ENCODE measurements at places on chromosomes 2 and 18.

DNA sequence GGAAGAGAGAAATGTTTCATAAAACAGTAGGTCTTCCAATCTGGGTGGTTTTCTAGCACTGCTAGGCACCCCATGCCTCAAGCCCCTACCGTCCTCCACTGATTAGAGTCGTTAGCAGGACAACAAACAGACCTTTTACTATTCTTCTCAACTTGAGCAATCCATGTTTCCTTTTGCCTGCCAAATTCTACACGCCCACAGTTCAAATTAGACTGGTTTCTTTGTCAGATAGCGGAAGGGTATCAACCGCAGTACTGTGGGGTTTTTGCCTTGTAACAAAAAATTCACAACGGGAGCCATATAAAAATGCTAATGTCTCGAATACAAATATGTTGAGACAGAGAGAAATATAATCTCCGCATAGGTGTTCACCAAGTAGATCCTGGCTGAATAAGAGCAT, 59.9 kb downstream of the VIT start:
- DNase-seq, result no peak

- DNase-seq, result peak; percentile 80
These were observed 98.3 kb upstream of the ID2 start for GRCh38 chr2:8583400-8584173.

DNA sequence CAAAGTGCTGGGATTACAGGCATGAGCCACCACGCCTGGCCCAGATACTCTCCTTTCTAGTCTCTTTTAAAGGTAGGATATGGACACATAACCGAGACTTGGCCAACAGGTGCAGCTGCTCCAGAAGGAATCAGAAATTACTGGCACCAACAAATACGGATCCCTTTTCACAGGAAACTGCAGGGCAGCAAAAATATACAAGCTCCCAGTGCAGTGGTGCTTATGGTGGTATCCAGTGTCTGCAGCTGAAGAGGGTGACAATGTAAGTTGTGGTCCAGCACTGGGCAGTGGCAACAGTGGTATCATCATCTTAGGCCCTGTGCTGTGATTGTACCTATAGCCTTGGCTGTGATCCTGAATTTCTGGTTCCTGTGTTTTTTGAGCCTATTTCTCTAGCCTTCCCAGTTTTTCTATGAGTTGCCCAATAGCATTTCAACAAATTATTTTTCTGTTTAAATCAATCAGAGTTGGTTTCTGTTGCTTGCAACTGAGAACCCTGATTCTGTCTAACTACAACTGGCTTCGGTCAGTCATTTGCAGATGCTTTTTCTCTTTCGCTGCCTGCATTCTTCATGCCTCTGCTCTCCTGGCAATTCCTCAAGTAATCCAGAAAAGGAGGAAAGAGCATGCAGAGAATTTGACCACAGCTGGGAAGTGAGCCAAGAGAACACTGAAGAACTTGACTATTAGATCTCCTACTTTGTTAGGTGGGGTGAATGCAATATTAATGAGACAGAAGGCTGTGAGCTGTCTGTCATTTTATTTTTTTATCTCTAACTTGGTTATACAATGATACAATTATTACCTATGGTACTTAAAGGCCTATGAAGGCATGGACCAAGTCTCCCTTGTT, 30.8 kb upstream of the EML4 start:
- no peak for DNase-seq

- DNase-seq, result no peak
These were observed 140.7 kb downstream of the RNF144A start for GRCh38 chr2:7057865-7058400.

GRCh38 chr2:66982766-66983165, 414.4 kb upstream of the ETAA1 start:
- no peak for DNase-seq

GRCh38 chr18:54392543-54393023, 34.9 kb downstream of the C18orf54 start:
- DNase-seq, result no peak

- DNase-seq, result no peak
These were observed 194.3 kb downstream of the RTP5 start for GRCh38 chr2:242063850-242064249.

GRCh38 chr2:178761759-178762371, 45.4 kb downstream of the TTN start:
- no peak for DNase-seq

DNA sequence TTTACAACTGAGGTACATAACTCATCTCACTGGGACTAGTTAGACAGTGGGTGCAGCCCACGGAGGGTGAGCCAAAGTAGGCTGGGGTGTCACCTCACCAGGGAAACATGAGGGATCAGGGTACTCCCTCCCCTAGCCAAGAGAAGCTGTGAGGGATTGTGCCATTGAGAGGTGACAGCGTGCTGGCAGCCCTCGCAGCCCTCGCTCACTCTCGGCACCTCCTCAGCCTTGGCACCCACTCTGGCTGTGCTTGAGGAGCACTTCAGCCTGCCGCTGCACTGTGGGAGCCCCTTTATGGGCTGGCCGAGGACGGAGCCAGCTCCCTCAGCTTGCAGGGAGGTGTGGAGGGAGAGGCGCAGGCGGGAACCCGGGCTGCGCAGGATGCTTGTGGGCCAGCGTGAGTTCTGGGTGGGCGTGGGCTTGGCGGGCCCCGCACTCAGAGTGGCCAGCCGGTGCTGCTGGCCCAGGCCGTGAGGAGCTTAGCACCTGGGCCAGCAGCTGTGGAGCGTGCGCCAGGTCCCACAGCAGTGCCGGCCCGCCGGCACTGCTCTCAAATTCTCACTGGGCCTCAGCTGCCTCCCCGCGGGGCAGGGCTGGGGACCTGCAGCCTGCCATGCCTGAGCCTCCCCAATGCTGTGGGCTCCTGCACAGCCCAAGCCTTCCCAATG, 44.5 kb upstream of the FAM110C start:
- DNase-seq, result no peak

GRCh38 chr2:43110442-43110871, 115.9 kb downstream of the ZFP36L2 start:
- DNase-seq, result no peak

DNA sequence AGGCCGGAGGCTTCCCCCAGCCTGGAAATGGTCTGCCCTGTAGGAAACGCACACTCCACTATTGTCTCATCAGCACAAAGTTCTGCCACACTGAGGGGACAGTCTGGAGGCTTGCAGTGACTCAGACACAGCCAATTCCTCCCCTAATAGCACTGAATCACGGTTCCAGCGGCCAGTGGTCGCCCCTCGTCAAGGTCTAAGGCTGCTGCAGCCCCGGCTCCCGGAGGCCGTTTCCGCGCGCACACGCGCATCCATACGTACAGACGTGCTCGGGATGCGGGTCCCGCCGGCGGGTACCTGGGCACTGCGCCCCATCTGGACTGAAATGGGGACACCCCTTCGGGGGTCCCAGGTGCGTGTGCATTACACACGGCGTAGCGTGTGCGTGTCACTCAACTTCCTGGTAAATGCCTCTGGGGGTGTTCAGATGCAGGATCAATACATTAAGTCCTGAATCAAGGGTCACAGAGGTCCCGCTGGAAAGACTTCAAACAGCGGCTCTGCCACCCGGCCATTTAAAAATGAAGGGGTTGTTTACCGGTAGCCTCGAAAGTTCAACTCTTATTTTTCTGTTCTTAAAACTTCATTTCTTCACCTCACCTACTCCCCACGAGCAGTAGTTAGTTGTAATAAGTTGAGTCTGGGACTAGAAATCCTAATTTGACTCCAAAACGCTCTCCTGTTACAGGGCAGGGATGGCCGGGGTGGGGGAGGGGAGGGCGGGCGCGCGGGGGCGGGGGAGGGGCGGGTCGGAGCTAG, 572 bp upstream of the ZNF516 start:
- DNase-seq, result no peak

DNA sequence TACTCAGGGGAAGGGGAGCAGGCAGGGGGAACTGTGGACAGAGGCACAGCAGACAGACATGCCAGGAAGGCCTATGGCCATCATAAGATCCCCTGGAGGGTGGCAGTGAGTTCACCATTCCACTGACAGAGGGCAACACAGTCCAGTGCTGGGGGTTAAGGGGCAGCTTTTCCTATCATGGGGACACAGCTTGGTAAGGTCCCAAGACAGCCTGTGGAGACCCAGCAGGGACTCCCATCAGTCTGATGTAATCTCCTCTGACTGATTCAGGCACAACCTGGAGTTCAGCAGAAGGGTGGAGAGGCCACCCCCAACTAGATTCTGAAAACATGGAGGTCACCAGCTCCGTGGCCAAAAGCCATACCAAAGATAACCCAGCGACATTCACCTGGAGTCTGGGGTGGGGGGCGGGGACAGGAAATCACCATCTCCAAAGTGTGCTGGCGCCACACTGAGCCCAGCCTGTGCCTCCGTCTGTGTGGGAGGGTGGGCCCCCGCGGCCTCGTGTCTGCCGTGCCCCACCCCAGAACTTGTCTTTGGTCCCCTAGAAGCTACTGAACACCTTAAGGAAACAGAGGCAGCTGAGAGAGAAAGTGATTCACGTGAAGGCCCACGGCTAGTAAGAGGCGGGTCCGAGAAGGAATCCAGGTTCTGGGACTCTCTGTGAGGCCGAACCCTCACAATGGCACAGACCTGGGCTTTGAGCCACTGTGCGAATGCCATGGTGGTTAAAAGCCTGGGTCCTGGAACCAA, 28.6 kb downstream of the DNMT3A start:
- DNase-seq, result no peak

- no peak for DNase-seq
These were observed 335.6 kb downstream of the CYRIA start for GRCh38 chr2:16330012-16330411.

DNA sequence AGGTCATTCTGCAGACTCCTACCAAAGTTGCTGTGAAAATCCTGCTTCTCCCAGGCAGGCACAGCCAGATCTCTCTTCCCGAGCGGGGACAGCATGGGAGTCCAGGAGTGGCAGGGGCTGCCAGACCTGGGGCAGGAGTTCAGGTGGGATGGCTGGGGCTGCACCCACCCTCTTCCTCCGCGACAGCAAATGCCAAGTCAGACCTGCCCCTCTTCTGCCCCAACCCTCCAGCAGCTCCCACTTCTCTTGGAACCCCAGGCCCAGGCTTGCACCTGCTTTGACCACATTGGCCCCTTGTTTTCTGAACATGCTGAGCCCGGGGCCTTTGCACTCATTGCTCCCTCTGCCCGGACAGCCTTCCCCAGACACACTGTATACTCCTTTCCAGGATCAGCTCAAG, 288.2 kb upstream of the HS6ST1 start:
- no peak for DNase-seq

GRCh38 chr2:235560345-235560744, 66.5 kb downstream of the AGAP1 start:
- no peak for DNase-seq

- DNase-seq, result no peak
These were observed 135.1 kb downstream of the NCOA1 start for GRCh38 chr2:24626131-24626530.

GRCh38 chr18:42517896-42518295, 562.9 kb downstream of the PIK3C3 start:
- DNase-seq, result no peak

- no peak for DNase-seq
These were observed 29.8 kb downstream of the ARMC9 start for GRCh38 chr2:231228223-231228622.

- no peak for DNase-seq
These were observed 169.3 kb downstream of the HDAC4 start for GRCh38 chr2:239231231-239232194.

DNA sequence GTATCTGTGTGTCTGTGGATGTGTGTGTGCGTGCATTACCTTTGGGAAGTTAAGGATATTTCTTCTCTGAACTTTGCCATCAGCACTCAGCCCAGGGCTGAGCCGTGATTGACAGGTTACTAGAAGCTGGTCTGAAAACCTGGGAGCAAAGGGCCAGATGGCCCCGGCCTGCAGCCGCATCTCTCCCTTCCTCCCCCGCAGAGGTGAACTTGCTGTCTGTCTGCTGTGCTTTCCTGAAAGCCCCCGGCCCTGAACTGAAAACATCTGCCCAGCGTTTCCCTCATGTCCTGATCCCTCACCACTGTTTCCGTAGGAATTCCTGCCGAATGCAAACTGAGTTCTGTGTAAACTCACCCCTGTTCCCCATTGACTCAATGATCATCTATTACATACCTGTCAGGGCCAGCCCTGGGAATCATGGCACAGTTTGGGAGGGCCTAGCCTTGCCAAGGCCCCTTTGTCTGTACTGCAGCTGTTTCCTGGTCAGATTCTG, 45.8 kb downstream of the MYCN start:
- DNase-seq, result no peak

- DNase-seq, result no peak
These were observed 172.5 kb downstream of the NBAS start for GRCh38 chr2:15388406-15389325.

- no peak for DNase-seq
These were observed 404.3 kb downstream of the ZNF521 start for GRCh38 chr18:24947521-24948305.

DNA sequence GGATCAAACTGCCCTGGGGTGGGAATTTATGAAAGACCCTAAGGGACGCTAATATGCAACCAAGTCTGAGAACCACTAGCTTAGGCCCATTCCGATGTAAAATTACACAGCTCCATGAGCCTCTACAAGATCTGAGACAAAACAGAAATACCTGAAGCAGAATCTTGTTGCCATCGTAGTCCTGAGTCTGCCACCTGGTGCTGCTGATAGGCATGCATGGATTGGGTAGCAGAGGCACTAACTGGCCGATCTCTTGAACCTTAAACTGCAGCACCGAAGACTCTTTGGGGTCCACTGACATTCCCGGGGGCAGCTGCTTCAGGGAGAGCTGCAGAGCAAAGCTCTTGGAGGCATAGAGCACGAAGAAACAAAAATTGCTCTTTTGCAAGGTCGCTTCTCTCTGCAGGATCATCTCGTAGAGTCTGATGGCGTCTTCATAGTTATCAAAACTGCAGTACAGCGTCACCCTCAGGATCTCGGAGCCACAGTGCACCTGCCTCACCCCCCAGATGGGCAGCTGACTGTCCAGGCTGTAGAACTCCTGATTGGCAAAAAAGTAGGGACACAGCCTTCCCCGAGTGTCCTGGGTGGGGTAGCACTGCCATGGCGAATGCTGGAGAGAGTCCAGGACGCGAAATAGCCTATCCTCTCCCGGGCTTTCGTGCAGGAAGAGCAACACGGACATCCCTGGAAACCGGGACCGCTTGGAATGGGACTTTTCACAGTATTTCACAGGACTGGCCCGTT, 848 bp downstream of the FAM124B start:
- DNase-seq, result no peak

DNA sequence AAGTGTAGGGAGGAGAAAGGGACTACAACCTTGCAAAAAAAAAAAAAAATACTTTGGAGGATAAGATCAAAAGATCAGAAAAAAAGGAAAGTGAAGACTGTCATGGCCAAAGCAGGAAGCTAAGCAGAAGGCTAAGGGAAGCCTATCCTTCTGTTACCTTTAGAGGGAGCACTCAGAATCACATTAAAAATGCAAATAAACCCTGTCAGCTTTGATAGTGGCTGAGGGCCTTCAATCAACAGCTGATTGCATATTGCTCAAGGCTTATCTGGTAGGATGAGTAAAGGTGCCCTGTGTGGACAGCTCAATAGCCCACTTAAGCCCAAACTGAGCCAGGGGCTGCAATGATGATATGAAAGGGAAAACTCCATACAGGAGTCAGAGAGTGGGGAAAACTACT, 1021.2 kb downstream of the LRP1B start:
- DNase-seq, result no peak

All from stimulated activated effector memory CD8-positive, alpha-beta T cell treated with anti-CD3 and anti-CD28 coated beads, Interleukin-12 subunit alpha, Interleukin-12 subunit beta, amount 100 ng/mL, for 72 hours (primary cell).